ENCODE measurements at places on chromosomes 12 and 14.

GRCh38 chr12:122166422-122167349 is 7.3 kb downstream of the IL31 start:
- DNase-seq, result no peak

DNA sequence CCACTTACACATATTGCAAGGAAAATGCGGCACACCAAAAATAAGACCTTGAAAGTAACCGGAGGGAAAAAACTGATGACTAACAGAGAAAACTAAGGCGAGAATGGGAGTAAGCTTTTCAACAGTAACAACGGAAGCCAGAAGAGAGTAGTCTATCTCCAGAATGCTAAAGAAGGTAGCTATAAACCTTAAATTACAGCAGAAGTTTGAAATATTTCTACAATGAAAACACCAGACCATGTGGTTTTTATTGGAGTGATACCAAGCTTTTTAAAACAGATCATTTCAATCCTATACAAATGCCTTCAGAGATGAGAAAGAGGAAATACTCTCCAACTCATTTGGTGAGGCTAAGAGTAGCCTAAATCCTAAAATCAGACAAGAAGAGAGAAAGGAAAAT is 209.5 kb downstream of the ANO6 start:
- DNase-seq, result peak; percentile 34

DNA sequence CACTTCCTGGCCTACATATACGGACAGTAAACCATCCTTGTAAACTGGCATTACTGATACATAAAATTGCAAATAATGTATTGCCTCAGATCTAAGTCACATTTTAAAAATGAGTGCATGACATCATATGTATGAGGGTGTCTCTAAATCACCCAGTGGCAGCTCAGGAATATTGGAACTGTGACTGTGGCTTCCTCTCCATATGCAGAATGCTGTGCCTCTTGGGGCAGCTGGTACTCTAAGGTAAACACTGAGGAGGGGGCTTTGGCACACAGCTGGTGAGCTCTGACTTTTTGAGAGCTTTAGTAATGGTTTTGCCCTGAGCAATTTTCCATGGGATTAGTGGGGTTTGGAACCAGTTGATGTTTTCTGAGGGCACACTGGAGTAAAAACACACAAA is 263.7 kb downstream of the BMP4 start:
- DNase-seq, result no peak

DNA sequence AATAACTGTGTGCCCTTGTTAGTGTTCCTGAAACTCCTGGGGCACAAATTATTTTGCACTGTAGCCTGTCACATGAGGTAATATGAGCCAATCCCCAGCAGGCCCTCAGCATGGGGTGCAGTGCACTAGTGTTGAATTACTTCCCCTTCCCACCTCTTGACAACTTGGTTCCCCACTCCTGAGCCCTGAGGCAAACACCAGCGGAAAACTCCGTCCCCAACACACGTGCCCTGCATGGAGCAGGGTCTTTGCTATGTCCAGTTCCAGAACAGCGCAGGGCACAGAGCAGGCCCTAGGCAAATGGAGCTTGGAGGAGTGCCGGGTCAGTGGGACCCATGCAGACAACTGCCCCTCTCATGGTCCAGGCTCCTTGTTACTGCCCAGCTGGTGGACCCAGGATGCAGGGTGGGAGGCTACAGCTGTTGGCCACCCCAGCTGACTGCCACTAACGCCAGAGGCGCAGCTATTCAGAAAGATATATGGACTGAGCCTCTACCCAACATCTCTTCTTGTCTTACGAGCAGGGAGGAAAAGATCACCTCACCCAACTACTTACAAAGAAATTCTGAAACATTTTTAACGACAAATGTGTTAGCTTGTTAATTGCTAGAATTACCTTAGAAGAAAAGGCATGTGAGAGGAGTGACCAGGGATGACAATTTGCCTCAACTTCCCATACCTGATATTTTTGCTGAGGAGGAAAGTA is 71.6 kb downstream of the NT5DC3 start:
- no peak for DNase-seq

DNA sequence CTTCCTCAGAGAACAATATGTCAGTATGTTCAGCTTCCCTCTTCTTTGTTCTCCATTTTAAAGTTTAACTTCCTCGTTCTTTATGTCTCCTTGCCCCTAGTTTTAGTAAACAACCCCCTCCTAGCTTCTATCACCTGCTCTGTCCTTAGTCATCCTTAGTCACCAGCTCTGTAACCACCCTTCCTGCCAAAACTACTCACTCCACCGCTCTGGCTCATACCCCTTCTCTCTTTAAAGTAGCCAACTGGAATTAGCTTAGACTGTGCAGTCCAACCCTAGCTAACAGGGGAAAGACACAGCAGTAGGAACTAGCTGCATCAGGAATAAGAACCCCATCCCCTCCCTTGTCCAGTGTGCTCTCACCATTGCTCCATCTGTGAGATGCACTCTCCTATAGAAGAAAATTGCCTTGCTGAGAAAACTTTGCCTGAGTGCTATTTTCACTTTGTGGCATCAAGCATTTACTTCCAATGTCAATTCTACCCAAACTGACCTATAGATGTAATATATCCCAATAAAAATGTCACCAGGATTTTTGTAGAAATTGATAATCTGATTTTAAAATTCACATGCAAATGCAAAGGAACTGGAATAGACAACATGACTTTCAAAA is 603.2 kb downstream of the C12orf50 start:
- no peak for DNase-seq

DNA sequence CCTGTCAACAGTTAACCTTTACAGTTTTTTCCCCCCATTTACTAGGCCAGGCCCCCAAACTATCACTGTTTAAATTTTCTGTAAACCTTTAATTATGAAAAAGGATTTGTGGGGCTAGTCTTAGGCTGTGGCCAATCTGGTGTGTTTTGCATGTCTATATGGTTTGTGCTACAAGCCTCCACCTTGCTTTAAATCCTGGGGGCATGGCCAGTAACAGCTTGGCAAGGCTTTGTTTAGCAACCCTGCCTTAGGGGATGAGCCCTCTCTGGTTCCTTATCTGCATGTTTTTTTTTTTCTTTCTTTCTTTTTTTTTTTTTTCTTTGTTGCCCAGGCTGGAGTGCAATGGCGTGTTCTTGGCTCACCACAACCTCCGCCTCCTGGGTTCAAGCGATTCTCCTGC is 102.7 kb downstream of the KCNMB4 start:
- DNase-seq, result no peak

DNA sequence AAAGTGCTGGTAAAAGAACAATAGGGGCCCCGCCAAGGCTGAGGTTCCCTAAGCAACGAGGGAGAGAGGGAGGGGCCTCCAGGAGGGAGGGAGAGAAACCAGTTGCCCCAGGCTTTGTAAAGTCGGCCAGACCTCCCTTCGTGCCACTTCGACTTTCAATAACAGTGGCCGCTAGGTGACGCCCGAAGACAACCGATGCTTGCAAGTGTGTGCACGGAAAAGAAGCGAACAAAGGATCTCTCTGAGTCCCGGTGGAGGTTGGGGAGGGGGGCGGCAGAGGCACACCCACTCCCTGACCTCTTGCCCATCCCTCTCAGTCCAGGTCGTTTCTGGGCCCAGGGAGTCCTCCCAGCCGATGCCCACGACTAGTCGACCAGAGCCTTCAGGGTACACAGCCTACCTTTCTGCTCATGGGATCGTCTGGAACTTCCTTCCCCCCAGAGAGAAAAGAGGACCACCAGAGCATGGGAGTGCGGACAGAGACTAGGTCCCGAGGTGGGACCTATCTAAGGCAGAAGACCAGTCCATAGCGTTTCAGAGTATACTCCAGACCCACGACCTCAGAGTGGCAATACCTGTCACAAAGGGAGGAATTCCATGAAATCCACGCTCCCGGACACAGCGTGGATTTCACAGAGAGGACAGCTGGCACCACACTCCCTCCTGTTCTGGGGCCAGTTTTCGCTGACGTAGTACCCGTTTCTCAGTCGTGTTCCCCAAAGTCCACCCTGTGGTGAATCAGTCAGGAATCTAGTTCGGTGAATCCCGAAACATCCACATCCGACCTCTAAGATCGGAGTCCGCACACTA is 262.7 kb upstream of the ALG10B start:
- no peak for DNase-seq
